ENCODE measurements at places on chromosomes 11 and 22.

DNA sequence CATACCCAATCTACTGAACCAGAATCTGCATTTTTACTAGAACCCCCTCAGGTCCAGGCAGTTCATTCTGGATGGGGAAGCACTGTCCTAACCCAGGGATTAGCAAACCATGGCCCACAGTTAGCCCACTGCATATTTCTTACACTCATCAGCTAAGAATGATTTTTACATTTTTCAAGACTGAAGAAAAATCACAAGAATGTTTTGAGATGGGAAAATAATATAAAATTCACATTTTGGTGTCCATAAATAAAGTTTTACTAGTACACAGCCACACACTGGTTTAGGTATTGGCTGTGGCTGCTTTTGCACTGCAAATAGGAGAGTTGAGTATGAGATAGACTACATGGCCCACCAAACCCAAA is 59.4 kb downstream of the PPFIBP2 start:
- no peak for DNase-seq

- DNase-seq: no peak
These were observed 59.1 kb downstream of the SCGB1A1 start for GRCh38 chr11:62477927-62478326.

DNA sequence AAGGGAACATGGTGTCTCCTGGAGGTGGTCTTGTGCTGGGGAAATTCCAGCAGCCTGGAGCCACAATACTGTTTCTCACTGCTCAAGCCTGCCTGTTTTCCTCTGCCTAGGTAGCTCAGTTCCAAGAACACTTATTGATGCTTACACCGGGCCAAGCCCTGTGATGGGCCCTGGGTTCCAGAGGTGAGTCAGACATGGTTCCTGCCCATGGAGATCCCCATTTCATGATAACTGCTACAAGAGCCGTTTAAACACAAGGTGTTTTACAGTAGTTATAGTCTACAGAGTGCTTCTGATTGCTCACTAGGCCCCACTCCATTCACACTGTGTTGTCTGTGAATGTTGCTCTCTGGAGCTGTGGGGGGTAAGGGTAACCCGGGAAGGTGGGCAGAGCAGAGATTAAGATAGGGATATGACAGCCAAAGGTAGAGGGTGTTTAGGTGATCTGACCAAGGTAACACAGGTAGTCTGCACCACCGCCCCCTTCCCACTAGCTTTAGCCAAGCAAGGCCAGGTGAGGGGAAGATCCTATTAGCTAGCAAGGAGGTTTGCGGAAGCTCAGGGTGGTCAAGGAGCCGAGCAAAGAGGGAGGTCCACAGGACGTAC is 696 bp upstream of the MICAL2 start:
- no peak for DNase-seq

GRCh38 chr11:124123622-124124021 is 8.4 kb downstream of the VWA5A start:
- no peak for DNase-seq

DNA sequence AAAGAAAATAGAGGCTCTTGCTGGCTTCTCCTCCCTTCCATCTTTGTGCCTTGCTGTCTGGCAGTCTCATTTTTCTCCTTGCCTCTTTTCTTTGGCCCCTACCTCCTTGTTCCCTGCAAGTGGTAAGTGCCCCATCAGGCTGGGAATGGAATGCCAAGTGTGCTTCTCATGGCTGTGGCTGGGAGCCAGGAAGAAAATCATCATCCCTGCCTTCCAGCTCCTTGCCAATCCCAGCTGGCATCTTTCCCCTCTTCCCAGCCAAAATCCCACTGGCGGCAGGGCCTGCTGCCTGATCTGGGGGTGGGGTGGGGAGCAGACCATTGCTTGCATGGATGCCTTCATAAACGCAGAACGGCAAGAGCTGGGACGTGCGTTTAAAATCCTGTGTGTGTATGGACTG is 27.0 kb upstream of the SLC25A18 start:
- no peak for DNase-seq

- DNase-seq: no peak
These were observed 6.3 kb downstream of the FXYD2 start for GRCh38 chr11:117818041-117818873.

GRCh38 chr11:80831374-80831773 is 1390.5 kb upstream of the TENM4 start:
- no peak for DNase-seq

GRCh38 chr11:211295-211694 is 3.8 kb downstream of the RIC8A start:
- no peak for DNase-seq

GRCh38 chr11:44150401-44150800 is 54.9 kb downstream of the EXT2 start:
- no peak for DNase-seq

GRCh38 chr11:69218271-69218682 is 62.5 kb downstream of the SMIM38 start:
- DNase-seq: no peak

- no peak for DNase-seq
These were observed 10.7 kb downstream of the PTPN5 start for GRCh38 chr11:18780896-18781295.

DNA sequence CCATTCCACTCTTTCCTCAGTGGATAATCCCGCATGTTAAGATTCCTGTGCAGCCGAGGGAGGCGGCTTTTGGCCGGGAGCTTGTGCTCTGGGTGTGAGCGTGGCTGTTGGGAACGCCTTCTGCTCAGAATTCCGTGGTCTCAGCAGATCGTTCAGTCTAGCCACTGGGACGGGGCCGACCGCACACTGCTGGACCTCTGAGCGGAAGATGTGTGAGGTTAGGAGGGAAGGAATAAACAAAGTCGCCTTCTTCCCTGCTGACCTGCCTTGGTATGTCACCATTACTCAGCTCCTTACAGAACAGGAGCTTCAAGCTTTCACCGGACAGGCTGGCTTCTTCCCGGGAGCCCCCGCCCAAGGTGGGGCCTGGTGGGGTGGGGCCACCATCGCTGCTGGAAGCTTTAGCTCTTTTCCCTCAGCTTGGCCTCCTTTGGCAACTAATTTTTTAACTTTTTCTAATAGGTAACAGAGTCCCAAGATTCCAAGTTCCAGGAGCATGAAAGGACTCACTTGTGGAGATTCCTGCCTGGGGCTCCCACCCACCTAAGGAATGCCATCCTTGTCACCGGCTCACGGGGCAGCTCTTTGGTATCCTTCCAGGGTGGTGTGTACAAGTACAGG is 22.5 kb upstream of the SEPTIN5 start:
- no peak for DNase-seq

- DNase-seq: no peak
These were observed 46.9 kb downstream of the SMIM38 start for GRCh38 chr11:69202511-69203221.

GRCh38 chr11:35077709-35078469 is 61.1 kb upstream of the CD44 start:
- DNase-seq: no peak

GRCh38 chr22:22403306-22403705 is 105.2 kb downstream of the ZNF280B start:
- no peak for DNase-seq

DNA sequence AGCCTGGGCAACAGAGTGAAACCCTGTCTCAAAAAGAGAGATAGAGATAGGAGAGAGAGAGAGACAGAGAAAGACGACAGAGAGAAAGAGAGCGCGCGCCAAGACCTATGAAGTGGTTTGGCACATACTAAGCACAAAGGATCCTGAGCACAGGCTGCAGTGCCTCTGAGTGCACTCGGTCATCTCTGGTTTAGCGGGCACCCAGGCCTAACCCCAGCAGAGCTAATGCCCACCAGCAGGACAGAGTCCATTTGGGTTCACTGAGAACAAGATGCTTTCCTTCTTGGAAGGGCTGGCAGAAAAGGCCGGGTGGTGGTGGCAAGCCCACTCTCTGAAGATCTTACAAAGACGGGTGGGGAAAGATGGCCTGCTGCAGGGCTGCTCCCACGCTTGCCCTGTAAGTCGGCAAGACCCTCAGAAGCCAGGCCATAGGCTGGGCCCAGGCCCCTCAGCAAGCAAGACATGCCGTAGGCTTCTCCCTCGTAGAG is 3.3 kb downstream of the SCARF2 start:
- DNase-seq: no peak

- DNase-seq: no peak
These were observed 76.5 kb downstream of the BTBD10 start for GRCh38 chr11:13386567-13386966.

DNA sequence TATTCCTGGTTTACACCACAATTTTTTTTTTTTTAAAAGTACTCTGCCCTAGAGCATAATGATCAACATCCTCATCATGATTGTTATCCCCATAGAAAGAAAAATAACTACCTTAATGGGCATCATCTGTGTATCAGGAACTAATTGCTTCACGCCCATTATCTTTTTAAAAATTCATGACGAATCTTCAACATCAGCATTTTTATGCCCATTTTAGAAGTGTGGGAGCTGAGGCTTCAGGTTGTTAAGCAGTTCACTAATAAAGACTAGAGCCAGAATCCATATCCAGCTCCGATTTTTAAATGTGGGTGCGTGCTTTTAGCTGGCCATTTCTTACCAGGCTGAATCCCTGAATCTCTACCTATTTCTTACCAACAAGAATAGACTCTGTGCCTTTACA is 92.9 kb upstream of the KCNA4 start:
- no peak for DNase-seq

DNA sequence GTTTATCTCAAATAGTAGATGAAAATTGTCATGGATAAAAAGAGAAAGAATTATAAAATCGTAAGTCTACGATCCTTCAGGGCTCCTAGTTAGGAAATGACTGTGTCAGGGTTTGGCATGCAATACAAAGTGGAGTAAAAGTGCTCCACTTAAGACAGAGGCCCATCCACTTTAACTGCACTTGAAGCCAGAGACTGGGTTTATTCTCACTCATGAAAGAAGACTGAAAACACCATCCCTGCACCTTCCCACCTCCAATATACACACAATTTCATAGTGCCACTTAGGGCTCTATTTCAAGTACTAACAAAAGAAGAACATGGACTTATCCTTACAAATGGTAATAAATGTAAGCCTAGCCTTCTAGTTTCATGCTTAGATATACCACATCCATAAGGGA is 70.7 kb downstream of the ANO5 start:
- DNase-seq: no peak

GRCh38 chr11:45664376-45665205 is 831 bp downstream of the CHST1 start:
- no peak for DNase-seq
